ENCODE measurements at places on chromosomes 4 and X. TPM values are rescaled to one million over a fixed set of nuclear protein-coding genes. Genes with fewer than 3 reads are reported as not detected.

C4orf51 gene
- not detected for total RNA-seq

MAGEA2 gene
- total RNA-seq: not detected

DNA sequence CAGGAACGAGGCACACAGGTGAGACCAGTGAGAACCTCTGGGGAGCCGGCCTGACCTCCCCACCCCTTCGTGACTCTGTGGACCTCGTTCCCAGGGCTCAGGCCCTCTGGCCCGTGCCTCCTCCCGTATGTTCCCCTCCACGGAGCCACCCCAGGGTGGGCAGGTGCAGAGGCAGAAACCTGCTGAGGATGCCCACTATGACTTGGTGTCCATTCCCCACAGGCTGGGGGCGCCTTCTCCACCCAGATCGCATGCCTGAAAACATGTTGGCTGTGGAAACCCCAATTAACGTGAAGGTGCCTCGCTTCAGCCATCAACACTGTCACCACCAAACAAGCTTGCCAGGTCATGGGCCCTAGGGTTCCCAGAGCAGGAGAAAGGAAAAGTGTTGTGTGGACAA lies 27.0 kb downstream of the BLOC1S4 start:
- H3K27me3 ChIP-seq: no peaks in the 10 kb centered on the region
- H3K4me1 ChIP-seq: peaks cover 12% of the 10 kb centered on the region
- H3K36me3 ChIP-seq: no peaks in the 10 kb centered on the region

GRCh38 chrX:105872941-105873340 lies 50.6 kb downstream of the NRK start:
- no peaks in the 10 kb centered on the region for H3K4me1 ChIP-seq
- H3K4me3 ChIP-seq: no peak overlapping the region
- DNase-seq: peak; percentile 35
- H3K27ac ChIP-seq: no peak overlapping the region

- no peak overlapping the region for H3K4me3 ChIP-seq
- H3K36me3 ChIP-seq: no peaks in the 10 kb centered on the region
- DNase-seq: no peak
- no peaks in the 10 kb centered on the region for H3K4me1 ChIP-seq
- peaks cover 54% of the 10 kb centered on the region for H3K27me3 ChIP-seq
- H3K27ac ChIP-seq: no peak overlapping the region
Measured at GRCh38 chrX:136029766-136030165, 44.5 kb downstream of the SLC9A6 start.

- H3K27me3 ChIP-seq: no peaks in the 10 kb centered on the region
- no peaks in the 10 kb centered on the region for H3K36me3 ChIP-seq
- no peaks in the 10 kb centered on the region for H3K4me1 ChIP-seq
- H3K27ac ChIP-seq: no peak overlapping the region
- DNase-seq: no peak
- H3K4me3 ChIP-seq: no peak overlapping the region
Measured at GRCh38 chr4:57974821-57975220, 864.6 kb upstream of the IGFBP7 start.

- H3K27ac ChIP-seq: no peak overlapping the region
- peaks cover 7% of the 10 kb centered on the region for H3K4me1 ChIP-seq
- H3K27me3 ChIP-seq: no peaks in the 10 kb centered on the region
Measured at GRCh38 chr4:140081641-140082390, 72.2 kb downstream of the MAML3 start.

Data from MCF 10A (cell line).